Effector memory CD4-positive, alpha-beta T cell (primary cell): ENCODE measurements at places on chromosomes 5 and 9.
A peak's percentile ranks its signal among the peaks of the same experiment; 100 is the strongest.

GRCh38 chr9:34382054-34382453 is 5.4 kb upstream of the MYORG start:
- H3K27me3 ChIP-seq = no peaks in the 10 kb centered on the region
- no peak for DNase-seq
- no peak overlapping the region for H3K27ac ChIP-seq
- H3K4me3 ChIP-seq = no peak overlapping the region

- DNase-seq = no peak
- H3K27me3 ChIP-seq = no peaks in the 10 kb centered on the region
- H3K4me1 ChIP-seq = no peaks in the 10 kb centered on the region
- no peak overlapping the region for H3K27ac ChIP-seq
- H3K4me3 ChIP-seq = no peak overlapping the region
Observed at GRCh38 chr5:29170599-29170998, 2022.9 kb upstream of the CDH6 start.

DNA sequence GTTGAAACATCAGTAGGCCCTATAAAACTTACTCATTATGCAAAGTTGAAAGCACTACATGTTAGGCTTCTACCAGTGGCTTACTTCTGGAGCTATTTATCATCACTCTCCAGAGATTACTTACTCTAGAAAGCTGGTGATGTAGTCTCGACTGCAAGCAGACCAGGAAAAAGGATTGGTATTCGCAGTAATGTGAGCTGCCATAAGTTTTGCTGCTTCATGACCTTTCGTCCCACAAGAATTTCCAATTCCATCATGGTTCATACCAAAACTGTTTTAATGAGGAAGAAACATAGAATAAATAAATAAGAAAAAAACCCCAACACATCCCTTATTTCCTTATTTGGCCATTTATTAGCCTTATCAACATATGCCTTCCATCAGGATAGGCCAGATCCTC is 181.9 kb downstream of the ADAMTS6 start:
- no peaks in the 10 kb centered on the region for H3K36me3 ChIP-seq
- no peak overlapping the region for H3K27ac ChIP-seq
- no peaks in the 10 kb centered on the region for H3K27me3 ChIP-seq
- no peak overlapping the region for H3K4me3 ChIP-seq

GRCh38 chr5:95595289-95595931 is 24.5 kb upstream of the GPR150 start:
- peaks cover 6% of the 10 kb centered on the region for H3K4me1 ChIP-seq
- H3K27ac ChIP-seq = no peak overlapping the region
- no peak overlapping the region for H3K4me3 ChIP-seq
- DNase-seq = no peak
- H3K36me3 ChIP-seq = no peaks in the 10 kb centered on the region

DNA sequence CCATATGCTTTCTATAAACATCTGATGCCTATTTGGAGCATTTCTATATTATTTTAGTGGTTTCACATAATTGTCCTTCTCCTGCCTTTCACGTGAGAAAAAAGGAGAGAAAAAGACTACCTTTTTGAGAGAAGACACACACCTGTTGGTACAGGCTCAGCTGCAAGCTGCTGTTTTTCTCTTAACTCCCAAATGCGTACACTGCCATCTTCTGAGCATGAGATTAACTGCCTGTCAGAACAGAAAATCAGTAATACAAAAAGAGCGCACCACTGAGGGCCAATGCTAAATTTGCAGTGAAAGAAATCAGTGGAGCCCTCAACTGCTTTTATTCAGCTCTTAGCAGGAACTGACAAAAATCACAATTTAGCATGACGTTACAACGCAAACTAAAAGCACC is 54.9 kb downstream of the WDR41 start:
- H3K27me3 ChIP-seq = no peaks in the 10 kb centered on the region
- H3K4me3 ChIP-seq = no peak overlapping the region
- peaks cover 3% of the 10 kb centered on the region for H3K36me3 ChIP-seq
- H3K4me1 ChIP-seq = no peaks in the 10 kb centered on the region

- no peak overlapping the region for H3K27ac ChIP-seq
- no peak for DNase-seq
- H3K27me3 ChIP-seq = no peaks in the 10 kb centered on the region
- H3K4me1 ChIP-seq = no peaks in the 10 kb centered on the region
- H3K36me3 ChIP-seq = no peaks in the 10 kb centered on the region
- H3K4me3 ChIP-seq = no peak overlapping the region
Observed at GRCh38 chr5:170751631-170752030, 31.9 kb upstream of the GABRP start.

- no peaks in the 10 kb centered on the region for H3K36me3 ChIP-seq
- H3K4me3 ChIP-seq = no peak overlapping the region
- no peak overlapping the region for H3K27ac ChIP-seq
- no peaks in the 10 kb centered on the region for H3K27me3 ChIP-seq
Observed at GRCh38 chr5:170151097-170151831, 45.6 kb downstream of the FOXI1 start.

DNA sequence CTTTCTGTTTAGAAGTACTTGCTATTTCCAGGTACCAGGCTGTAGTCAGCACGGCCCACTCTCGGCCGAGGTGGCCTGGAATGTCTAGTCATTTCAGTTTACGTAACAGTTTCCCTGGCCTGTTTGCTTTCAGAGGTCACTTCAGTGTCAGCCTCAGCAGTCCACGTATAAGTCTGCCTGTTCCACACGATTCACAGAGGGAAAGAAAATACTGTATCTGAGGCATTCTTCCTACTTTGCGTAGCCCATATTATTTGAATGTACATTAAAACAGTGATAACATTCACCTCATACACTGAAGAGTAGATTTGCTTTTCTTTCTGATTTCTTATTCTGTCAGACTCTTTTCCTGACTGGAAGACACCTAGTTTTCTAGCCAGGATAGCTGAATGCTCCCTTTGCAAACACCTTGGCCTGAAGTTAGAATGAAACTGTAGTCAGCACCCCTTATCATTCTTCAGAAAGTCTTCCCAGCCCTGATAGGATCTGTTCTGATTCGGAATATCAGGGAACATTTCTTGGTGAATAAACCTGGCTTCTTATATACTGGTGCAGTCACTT is 140.9 kb downstream of the AOPEP start:
- no peak overlapping the region for H3K4me3 ChIP-seq
- no peaks in the 10 kb centered on the region for H3K27me3 ChIP-seq
- no peaks in the 10 kb centered on the region for H3K36me3 ChIP-seq
- H3K27ac ChIP-seq = no peak overlapping the region
- H3K4me1 ChIP-seq = peaks cover 16% of the 10 kb centered on the region
- no peak for DNase-seq

DNA sequence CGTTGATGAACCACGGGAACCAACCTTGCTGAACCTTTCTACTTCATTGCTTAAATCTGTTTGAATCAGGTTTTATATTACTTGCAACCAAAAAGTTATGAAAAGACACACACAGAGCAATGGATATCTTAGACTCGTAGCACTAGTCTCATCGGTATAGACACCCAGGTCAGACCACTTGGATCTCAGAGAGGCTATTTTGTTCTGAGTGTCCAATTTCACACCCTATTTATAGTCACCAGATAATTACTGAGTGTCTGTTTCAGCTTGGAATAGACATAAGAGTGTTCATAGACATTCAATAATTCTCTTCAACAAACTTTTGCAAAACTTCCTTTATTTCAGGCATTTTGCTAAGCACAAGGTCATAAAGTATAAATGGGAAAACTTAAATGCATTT is 145.4 kb upstream of the EGFLAM start:
- no peak for DNase-seq
- H3K27me3 ChIP-seq = no peaks in the 10 kb centered on the region
- H3K27ac ChIP-seq = no peak overlapping the region
- H3K36me3 ChIP-seq = no peaks in the 10 kb centered on the region

DNA sequence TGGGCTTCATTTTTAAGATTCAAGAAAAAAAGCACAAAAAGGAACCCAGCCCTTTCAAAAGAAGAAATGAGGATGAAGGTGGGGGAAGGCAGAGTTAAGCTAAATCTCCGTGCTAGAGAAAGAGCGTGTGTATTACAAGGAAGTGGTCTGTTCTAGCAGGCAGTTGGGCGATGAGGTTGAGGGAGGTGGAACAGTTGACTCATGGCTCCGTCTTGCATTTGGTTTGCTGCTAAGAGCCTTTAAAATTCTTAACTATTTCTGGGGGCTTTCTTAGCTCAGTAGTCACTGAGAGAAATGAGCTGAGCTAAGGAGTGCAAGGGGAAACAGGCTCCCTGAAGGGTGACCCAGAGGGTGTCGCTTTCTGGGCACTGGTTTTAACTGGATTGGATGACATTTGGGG is 117.4 kb downstream of the GCNT1 start:
- H3K27me3 ChIP-seq = no peaks in the 10 kb centered on the region
- H3K4me3 ChIP-seq = no peak overlapping the region
- no peak overlapping the region for H3K27ac ChIP-seq
- H3K36me3 ChIP-seq = no peaks in the 10 kb centered on the region
- no peaks in the 10 kb centered on the region for H3K4me1 ChIP-seq

DNA sequence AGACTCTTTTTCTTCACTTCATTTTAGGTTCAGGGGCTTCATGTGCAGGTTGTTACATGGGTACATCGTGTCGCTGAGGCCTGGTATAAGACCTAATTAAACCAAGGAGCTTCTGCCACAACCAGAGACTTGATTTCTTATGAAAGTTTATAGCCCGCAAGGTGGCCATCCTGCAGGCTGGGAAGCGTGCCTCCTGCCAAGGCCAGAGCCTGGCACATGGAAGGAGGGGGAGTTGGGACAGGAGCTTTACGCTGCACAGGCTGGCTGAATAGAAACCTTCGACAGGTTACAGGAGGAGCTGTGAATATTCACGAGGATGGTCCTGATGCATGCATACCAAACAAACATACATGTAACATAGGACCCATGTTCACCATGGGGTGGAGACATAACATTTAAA is 50.1 kb upstream of the SIMC1 start:
- no peak for DNase-seq
- no peak overlapping the region for H3K4me3 ChIP-seq
- H3K36me3 ChIP-seq = no peaks in the 10 kb centered on the region
- H3K4me1 ChIP-seq = no peaks in the 10 kb centered on the region

GRCh38 chr5:159319363-159319762 is 10.9 kb downstream of the IL12B start:
- no peak overlapping the region for H3K27ac ChIP-seq
- H3K36me3 ChIP-seq = no peaks in the 10 kb centered on the region
- H3K4me1 ChIP-seq = no peaks in the 10 kb centered on the region
- DNase-seq = no peak
- no peak overlapping the region for H3K4me3 ChIP-seq
- no peaks in the 10 kb centered on the region for H3K27me3 ChIP-seq

GRCh38 chr5:175443514-175444059 is 395 bp downstream of the DRD1 start:
- H3K4me3 ChIP-seq = no peak overlapping the region
- peaks cover 14% of the 10 kb centered on the region for H3K4me1 ChIP-seq
- H3K36me3 ChIP-seq = no peaks in the 10 kb centered on the region
- no peak overlapping the region for H3K27ac ChIP-seq
- peaks cover 32% of the 10 kb centered on the region for H3K27me3 ChIP-seq

DNA sequence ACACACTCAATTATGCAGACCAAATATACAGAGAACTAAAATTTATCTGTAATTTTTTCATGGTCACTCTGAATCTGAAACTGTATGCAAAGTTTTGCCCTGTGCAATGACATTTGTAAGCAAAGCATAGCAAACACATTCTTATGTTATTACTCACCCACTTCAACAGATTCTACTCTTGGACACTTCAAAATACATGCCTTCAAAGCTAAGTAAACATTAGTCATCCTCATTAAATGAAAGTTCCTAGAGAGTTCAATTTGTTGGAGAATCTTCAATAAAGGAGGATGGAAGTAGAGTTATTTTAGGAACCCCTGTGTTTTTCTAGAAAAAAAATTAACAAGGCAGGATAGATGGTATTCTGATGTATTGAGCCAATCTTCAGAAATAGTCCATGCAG is 639.7 kb upstream of the C9orf72 start:
- H3K27me3 ChIP-seq = no peaks in the 10 kb centered on the region
- no peak overlapping the region for H3K27ac ChIP-seq
- no peaks in the 10 kb centered on the region for H3K4me1 ChIP-seq
- H3K4me3 ChIP-seq = no peak overlapping the region

GRCh38 chr5:100780376-100780870 is 122.7 kb downstream of the ST8SIA4 start:
- H3K4me1 ChIP-seq = no peaks in the 10 kb centered on the region
- no peaks in the 10 kb centered on the region for H3K27me3 ChIP-seq
- no peaks in the 10 kb centered on the region for H3K36me3 ChIP-seq
- H3K27ac ChIP-seq = peak overlapping the region; percentile 11

- no peak overlapping the region for H3K4me3 ChIP-seq
- H3K36me3 ChIP-seq = no peaks in the 10 kb centered on the region
- DNase-seq = no peak
Observed at GRCh38 chr5:172830876-172831662, 3.0 kb upstream of the ERGIC1 start.

DNA sequence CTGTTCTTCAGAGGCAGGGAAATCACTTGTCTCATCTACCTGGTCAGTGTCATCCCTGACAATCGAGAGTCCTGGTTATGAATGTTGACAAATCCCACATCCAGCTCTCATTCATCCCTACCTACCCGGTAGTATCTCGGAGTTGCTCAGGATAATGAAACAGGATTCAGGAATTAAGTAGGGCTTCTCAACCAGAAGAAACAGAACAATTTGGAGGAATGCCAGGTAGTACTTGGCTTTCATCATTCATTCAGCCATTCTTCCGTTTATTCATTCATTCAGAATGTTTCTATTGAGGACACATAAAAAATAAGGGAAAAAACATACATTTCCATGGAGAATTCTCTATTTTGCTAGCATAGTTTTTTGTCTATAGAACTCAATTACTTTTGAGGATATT is 195.0 kb downstream of the ARHGEF28 start:
- DNase-seq = no peak
- H3K27me3 ChIP-seq = no peaks in the 10 kb centered on the region
- H3K4me3 ChIP-seq = no peak overlapping the region
- no peaks in the 10 kb centered on the region for H3K4me1 ChIP-seq
- H3K36me3 ChIP-seq = no peaks in the 10 kb centered on the region
- H3K27ac ChIP-seq = no peak overlapping the region

GRCh38 chr5:95261437-95262175 is 23.3 kb downstream of the MCTP1 start:
- DNase-seq = no peak
- H3K27ac ChIP-seq = no peak overlapping the region
- H3K4me1 ChIP-seq = no peaks in the 10 kb centered on the region
- H3K36me3 ChIP-seq = no peaks in the 10 kb centered on the region

DNA sequence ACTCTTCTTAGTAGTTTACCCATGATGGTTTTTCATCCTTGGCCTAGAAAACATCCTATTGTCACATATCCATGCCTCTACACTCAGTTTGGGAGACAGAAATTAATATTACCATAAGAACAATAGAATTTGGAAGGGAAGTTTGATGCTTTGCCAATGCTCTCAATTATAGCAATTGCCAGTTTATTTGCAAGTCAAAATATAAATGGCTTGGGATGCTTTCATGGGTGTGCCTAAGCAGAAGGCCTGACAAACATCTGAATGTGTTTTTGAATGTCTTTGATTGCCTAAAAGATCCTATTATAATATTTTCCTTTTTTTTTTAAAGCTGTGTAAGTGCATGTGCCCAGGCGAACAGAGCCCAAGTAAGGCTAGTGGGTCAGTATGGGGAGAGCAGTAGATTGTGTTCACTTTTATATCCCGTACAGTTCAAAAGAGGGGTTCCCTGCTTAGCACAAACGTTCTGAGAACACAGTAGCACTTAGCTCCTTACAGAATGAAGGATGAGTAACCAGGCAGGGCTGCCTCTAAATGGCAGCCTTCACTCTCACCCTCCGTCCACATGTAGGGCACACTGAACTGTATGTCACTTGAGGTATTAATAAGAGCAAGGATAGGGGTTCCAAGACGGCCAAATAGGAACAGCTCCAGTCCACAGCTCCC is 56.0 kb upstream of the AGXT2 start:
- H3K27ac ChIP-seq = no peak overlapping the region
- no peaks in the 10 kb centered on the region for H3K27me3 ChIP-seq
- H3K4me1 ChIP-seq = no peaks in the 10 kb centered on the region
- no peaks in the 10 kb centered on the region for H3K36me3 ChIP-seq
